ENCODE measurements at places on chromosomes 16 and 17. TPM values are rescaled to one million over a fixed set of nuclear protein-coding genes. Genes with fewer than 3 reads are reported as not detected.
A peak's percentile ranks its signal among the peaks of the same experiment; 100 is the strongest.

DNA sequence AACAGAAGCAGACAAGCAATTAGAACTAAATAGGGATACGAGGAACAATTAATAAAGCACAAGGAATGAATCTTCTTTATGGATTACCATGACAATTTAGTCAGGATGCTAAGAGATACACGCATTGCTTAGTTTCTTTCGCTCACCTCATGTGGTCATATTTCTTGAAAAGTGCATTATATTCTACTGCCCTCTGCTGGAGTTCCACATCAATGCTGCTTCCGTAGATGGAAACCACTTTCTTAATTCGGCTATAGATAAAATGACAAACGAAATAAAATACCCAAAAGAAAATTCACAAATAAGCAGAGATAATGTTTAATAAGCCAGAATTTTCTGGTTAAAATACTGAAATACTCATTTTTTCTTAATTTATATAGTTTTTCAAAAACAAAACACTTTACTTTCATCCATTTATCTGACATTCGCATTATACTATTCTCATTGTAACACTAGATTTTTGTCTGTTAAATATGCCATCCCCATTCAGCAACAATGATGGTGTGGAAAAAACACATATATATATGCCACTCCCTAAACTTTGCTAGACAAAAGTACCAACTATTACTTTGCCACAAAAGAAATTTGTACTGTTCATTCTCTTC is 22.0 kb upstream of the PHLPP2 start:
- DNase-seq = no peak

DNA sequence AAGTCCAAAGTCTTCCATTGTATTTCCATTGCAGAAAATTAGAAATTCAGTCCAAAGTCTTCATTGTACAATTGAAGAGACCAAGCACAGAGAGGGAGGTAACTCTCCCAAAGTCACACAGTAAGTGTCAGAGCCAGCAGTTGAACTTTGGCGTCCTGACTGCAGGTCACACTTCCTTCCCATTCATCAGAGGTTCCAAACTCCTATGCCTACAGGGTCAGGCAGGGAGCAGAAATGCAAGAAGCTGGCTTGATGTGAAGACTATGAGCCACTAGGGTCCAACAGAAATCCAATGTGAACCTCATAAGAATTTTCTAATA is 44.7 kb upstream of the GRIN2A start:
- no peak for DNase-seq

DNA sequence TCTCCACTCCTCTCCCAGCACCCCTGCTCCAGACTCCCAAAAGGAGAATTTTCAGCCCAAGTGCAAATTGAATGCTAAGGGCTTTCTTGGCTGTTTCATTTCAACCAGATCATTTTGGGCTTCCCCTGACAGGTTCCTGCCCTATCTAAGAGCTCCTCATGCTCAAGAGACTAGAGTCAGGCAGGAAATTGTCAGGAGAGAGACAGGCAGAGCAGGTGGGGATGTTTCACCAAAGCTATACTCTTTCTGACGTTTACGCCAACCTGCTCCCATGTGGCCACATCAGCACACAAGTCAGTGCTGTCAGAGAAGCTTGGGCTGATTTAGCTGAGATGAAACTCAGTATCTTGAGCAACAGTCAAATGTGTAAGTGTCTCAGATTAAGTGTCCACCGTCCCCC is 31.4 kb downstream of the HIC1 start:
- no peak for DNase-seq

DNA sequence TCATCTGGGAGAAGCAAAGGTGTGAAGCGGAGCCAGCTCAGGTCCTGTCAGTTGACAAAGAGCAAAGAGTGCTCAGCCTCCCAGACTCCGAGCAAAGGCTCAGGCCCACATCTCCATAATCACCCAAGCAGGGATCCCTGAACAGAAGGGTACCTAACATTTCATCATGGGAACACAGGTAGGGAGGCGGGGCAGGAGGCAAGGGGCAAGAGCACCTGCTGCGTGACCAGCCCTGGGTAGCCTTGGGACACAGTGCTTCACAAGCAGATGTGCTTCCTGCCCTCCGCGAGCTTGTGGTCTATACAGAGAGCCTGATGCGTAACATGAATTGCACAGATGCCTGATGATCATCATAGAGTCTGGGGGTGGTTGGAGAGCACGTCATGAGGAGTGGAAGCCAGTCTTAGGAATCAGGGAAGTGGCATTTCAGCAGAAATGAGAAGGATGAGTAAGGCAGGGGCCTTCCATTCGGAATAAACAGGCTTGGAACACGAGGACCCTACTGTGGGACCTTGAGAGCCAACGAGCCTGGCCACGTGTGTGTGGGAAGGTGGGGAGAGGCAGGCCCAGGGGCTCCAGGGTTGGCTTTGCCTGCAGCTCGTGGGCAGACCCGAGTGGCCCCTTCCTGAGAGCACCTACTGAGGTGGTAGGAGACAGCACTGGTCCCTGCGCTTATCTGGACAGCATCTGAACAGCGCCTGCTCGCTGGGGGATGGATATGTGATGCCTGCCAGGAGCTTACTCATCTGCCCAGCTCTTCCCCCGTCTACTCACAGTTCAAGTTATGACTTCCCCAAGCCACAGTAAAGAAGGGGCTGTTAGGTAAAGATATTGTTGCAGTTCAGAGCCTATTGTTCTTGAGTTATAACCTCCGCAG is 125.8 kb downstream of the CCDC182 start:
- no peak for DNase-seq

GRCh38 chr17:68854452-68854851 is 100.7 kb downstream of the ABCA8 start:
- DNase-seq = no peak

DNA sequence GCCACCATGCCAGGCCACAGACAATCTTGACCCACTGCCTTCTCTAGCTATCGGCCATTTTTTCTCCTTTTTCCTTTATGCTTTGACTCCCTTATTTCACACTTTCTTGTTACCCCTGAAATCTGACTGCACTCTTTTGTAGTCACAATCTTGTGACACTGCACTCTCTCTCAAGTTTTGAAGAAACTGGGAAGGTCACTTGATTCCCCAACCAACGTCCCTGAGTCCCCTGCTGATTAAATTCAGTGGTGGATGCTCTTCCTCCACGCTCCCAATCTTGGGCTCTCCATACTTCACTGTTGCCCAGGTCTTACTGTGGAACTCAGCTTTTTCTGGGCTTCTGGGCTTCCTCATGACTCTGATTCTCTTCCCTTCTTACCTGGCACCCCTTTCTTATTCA is 33.9 kb downstream of the PECAM1 start:
- DNase-seq = no peak

DNA sequence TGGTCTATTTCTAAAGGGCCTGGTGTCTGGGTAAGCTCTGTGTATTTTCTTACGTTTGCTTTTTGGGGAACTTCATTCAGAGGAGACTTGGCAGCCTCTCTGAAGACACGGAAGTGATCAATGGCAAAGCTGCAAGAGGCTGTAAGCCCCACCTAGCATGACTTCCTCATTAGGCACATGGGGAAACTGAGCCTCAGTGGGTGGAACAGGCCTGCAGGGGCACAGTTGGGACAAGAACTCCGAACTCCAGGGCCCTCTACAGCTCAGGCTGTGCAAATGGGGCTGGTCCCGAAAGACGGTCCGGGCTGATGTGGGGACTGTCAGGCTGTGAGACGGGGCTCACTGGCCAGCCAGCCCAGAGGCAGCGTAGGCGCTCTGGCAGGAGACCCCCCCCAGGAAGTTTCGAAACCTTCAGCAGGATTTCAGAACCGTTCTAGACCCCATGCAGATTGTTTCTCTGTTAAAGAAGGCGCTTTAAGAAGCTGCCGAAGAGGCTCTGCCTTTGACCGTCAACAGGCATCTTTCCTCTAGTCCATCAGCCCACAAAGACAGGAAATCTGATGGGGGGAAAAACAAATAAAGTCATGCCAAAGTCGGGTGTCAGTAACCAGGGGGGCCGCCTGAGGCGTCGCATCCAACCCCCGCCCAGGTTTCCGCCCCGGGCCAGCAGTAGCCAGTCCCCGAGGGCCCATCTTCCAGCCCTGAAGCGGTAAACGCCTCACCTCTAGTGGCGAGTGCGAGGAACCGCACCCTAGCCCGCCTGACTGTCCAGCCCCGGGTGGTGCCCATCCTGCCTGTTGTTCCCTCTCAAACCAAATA is 79.8 kb upstream of the TBC1D3K start:
- peak; percentile 77 for DNase-seq

- DNase-seq = peak; percentile 76
Observed at GRCh38 chr16:65117811-65118448, 3.9 kb downstream of the CDH11 start.

DNA sequence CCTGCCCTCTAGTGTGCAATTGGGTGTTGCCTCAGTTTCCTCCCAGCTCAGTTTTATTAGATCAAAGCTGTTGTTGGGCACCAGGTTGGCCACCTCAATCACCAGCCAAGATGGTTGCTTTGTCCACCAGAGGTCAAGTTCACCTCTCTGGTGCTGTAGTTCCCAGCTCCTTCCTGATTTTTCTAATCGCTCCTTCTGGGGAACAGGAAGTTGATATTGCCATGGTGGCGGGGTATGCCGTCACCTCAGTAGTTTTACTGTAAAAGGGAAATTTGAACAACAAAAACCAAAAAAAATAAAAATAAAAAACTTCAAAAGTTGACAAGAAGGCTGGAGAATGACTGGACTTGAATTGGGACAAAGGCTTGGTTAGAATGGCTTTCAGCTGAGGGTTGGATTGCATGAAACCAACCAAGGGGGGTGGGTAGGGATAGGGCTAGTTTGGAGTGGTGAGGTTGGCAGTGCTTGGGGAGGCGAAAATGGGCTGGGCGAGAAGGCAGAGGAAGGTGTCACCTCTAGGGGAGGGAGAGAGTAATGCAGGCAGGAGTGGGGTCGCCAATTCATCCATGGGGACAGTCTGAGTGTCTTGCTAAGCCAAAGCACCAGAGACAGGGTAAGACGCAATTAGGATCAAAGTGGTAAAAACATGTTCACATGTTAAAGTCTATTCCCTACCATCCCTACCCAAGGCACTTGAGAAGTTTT is 6.2 kb downstream of the EFNB3 start:
- DNase-seq = no peak

DNA sequence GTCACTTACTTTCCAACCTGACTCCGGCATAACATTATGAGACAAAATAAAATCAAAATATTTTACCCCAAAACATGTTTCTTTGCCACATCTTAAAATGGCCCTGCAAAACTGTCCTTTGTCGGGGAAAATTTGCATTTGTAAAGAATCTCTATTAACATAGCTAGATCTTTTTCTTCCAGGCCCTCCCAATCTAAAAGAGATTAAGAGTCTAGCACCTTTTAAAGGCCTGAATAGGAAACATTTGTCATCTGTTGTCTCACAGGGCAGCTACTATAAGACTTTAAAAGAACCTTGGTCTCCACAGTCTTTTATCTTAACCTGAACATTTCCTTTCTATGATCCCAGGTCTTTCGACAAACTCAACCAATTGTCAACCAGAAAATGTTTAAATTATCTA is 18.1 kb upstream of the DHRS7B start:
- DNase-seq = no peak

DNA sequence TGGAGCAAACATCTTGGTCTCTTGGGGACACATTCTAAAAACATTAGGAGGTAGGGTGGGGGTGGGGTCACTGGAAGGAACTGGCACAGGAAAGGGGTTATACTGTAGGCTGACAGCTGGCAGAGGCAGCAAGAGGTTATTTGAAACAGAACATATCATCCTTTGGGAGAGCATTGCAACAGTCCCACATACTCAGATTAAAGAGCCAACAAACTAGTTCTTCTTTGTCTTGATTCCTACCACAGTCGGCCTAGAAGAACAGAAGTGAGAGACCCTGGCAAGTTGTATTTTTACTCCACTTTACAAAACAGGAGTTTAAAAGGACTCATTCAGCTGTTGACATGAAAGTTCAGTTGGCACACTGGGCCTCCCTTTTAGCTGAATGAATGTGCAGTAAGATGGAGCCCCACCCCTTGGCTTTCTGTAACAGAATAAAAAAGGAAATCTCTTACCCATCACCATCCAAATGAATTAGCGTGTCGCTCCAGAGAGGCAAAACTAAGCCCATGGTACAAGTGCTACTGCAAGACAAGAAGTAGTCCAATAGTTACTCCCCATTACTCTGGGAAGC is 54.6 kb upstream of the CORO6 start:
- no peak for DNase-seq

DNA sequence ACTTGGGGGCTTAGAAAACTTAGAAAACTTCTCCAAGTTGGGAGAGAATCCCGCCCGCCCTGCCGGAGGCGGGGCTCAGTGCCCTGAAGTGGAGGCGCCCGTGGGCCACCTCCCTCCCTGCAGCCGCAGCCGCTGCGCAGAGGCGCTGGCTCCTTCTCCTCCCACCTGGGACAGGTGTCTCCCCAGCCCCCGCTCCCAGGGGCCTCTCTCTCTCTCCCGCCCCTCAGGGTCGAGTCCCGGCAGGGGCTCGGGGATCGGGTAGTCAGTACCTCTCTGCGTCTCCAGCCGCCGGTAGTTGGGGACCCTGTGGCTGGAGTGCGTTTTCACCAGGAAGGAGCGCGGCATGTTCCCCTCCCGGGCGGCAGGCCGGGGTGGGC is 257 bp downstream of the SNAI3 start:
- DNase-seq = no peak

DNA sequence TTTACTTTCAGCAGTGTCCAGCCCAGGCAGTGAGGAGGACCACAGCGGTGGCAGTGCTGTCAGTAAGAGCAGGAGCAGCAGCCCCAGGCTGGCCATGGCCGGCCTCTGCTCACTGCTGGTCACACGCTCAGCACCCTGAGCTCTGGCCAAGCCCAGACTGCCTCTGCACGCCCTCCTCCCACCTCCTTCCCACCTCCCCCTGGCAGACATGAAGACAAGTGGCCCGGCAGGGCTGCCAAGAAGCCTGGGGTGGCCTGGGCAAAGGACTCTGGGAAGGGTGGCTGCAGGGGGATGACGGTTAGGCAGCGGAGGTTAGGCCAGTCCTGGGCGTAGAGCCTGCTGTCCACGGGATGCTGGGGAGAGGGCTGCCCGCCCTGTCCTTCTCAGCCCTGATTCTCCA is at the start of gene C16orf89:
Gene C16orf89 (minus strand): TSS at position 144 of the 400 bp plus-strand sequence. CDS start 48 bp downstream, at position 96.
- DNase-seq = no peak

GRCh38 chr17:73489333-73489732 is 154.9 kb downstream of the SDK2 start:
- no peak for DNase-seq

DNA sequence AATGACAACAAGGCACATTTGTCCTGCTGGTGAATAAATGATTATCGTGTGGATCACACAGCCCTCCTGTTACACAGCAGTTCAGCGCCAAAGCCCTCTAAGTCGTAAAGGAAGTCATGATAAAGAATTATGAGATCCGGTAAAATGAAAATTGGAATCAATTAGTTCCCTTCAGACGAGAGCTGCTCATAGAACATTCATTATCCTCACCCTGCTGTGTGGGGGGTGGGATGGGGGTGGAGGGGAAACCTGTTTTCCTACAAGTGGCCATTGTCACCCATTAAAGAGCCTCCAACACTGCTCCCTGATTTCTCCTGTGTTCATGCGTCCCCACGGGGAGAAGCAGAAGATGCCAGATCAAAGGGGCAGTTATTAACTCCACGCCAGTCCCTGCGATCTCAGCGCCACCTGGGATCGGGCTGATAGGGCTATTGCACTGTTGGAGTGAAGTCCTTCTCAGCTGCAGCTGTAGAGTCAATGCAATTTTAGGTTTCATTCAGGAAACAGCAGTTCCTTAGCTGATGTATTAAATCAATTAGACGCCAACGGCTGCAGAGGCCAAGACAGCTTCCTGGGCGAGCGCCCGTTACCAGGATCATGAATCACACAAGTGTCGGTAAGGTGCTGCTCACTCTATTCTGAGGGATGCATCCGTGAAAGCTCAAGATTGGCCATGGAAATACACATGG is 19.2 kb upstream of the CACNG4 start:
- no peak for DNase-seq

RPTOR gene
- 39.8 TPM for total RNA-seq

WNT9B gene
- total RNA-seq = not detected

CEP112 gene
- 8.5 TPM for total RNA-seq
